ENCODE measurements at places on chromosomes 3 and 15. TPM values are rescaled to one million over a fixed set of nuclear protein-coding genes. Genes with fewer than 3 reads are reported as not detected.

- DNase-seq = no peak
These were observed 54.9 kb downstream of the RAP2B start for GRCh38 chr3:153216928-153217327.

The LRRC31 gene
- not detected for polyA plus RNA-seq

GRCh38 chr3:126063358-126063965, 20.5 kb downstream of the SLC41A3 start:
- DNase-seq = no peak

- peak; percentile 35 for DNase-seq
These were observed 44.0 kb downstream of the SUCLG2 start for GRCh38 chr3:67610458-67610857.

- DNase-seq = no peak
These were observed 38.5 kb upstream of the CDAN1 start for GRCh38 chr15:42775416-42775815.

DNA sequence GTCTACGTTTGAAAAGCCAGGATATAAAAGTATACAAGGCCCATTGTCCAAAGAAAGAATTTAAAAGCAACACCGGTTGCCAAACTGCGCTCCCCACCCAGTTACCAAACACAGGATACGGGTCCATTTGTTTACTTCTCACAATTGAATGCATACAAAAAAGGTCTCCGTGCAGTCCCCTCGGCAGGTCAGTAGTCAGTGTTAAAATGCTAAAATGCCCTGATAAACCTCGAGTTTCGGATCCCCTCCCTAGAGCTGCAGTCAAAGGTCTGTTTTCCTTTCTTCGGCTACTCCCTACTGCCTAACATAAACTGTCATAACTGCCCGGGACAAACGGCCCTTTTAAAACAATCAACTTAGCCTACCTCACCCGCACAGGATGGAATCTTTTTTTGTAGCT, 534.6 kb downstream of the FOXP1 start:
- DNase-seq = peak; percentile 88

DNA sequence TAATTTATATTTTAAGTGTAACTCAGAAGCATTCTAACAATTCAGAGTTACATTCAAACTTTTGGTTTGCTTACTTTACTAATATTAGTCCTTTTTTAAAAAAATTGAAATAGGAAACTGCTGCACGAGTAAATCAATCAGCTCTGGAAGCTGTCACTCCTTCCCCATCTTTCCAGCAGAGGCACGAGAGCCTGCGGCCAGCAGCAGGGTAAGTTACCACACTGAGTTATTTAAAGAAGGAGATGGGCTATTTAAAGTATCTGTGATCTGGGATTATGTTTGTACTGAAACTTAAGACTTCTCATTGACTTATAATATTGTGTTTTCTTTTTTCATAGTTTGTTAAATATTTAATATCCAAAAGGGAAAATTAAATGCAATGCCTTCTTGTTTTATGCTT, 29.3 kb downstream of the APPL1 start:
- no peak for DNase-seq

The CAPN3 gene
- polyA plus RNA-seq = 4.6 TPM

DNA sequence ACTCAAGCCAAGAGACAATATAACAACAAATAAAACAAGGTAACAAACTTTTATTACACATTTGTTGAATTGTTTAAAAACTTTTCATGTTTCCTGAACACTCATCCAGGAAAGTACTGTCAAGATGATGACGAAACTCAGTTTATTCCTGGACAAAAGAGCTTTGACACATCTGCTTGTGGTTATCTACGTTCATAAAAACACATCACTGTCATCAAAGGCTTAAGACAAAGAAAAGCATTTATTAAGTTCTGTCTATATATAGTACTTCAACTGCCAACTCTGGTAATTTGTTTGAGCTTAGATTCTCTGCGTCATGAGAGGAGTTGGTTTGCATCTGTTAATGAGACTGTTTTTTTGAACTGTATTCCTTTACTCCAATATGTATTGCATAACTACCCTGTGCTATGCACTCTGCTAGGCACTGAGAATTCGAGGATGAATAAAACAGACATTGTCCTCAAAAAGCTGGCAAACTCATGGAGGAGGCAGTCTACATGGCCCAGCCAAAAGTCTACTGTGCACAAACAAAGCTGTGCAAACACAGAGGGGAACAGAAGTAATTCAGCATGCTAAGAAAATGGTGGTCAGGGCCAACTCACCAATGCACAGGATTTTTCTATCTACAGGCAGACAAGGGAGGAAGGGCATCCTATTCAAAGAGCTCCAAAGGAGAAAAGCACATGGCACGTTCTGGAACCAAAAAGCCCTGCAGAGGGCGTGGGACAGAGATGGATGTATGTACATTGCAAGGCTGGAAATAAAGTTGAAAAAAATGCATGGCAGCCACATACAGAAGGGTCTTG, 21.5 kb downstream of the PLD1 start:
- peak; percentile 63 for DNase-seq

DNA sequence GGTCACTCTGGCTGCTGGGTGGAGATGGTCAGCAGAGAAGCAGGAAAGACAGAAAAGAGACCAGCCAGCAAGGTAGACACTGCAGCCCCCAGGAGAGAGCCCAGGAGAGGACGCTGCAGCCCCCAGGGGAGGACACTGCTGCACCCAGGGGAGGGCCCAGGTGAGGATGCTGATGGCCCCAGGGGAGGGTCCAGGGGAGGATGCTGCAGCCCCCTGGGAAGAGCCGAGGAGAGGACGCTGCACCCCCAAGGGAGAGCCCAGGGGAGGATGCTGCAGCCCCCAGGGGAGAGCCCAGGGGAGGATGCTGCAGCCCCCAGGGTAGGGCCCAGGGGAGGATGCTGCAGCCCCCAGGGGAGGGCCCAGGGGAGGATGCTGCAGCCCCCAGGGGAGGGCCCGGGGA, 196.7 kb upstream of the NSMCE3 start:
- DNase-seq = no peak

DNA sequence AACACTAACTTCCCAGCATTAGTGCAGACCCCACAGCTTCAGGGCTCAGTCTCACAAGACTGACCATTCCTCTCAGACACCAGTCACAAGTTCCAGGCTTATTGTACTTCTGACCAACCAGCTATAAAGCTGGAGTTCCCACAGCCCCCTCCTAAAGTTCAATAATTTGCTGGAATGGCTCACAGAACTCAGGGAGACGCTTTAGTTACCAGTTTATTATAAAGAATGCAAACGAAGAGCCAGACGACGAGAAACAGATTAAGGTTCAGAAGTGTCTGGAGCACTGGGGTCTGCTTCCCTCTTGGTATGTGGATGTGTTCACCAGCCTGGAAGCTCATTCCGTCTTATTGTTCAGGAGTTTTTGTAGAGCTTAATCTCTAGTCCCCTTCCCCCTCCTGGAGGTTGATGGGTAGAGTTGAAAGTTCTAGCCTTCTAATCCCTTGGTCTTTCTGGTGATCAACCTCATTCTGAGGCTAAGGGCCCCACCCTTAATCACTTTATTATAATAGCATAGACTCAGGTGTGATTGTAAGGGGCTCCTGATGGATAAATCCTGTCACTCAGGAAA, 4.8 kb upstream of the CSRNP1 start:
- no peak for DNase-seq

GRCh38 chr15:48537271-48538113, 108.0 kb downstream of the FBN1 start:
- no peak for DNase-seq

The ANKRD63 gene
- not detected for polyA plus RNA-seq

DNA sequence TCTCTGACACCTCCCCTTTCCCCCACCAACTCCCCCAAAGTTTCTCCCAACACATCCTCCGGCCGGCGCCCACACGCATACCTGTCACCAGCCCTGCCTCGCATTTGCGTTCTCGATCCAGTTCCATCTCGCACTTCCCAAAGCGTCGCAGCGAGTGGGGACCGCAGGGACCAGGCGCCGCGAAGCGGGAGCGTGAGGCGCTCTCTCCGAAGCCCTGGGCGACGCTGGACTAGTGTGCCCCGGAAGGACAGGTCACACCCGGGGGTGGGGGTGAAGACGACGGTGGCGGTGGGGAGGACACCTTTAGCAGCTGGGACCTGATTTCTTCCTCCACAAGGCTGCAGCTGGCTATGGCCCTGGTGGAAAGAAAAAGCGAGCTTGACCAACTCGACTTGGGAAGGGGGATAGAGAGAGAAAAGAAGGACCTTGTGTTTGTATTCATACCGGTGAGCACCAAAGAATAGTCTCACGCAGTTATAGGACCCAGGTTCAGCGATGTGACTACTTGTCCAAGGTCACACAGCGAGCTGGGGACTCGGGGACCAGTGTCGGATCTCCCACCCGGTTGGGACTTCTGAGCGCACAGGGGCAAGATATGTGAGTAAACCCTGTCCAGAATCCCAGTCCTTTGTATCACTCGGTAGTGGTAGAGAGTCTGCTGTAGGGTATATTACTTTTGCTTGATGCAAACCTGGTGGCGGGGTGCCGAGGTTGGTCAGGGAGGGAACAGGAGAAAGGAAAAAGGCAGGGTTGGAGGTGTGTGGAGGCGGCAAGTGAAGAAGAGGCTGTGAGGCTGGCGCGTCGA, 607 bp upstream of the GHSR start:
- no peak for DNase-seq

DNA sequence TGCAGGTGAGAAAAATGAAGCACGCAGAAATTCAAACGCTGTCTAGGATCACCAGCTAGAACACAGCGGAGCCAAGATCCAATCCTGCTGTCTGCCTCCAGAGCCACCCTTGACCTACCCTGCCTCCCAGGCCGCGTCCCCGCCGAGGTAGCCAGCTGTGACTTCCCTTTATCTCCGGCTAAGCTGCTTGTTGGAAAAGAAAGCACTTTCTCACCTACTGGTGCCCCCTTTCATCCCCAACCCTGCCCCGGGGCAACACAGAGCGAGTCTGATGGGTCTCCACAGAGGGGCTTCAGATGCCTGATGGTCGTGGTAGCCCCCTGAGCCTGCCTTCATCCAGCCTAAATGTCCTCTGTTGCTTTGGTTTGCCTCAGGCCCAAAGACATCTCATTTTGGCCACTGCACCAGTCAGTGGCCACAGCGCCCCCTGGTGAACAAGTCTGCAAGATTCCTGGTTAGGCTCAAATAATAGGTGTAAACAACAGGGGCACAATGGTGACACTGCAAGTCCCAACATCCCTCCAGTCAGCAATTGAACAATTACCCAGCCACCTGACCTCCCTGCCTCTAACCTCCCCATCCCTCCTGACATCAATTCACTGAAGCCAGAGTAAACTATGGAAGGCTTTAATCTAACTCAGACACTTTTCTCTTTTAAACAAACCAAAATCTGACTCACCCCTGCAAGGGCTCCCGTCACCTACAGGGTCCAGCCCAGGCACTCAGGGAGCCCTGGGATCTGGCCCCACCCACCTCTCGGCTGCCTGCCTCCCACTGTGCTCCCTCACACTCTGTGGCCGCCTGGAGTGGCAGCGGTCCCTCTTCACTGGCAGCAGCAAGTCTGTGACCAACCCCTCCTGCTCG, 27.3 kb upstream of the BCL2L10 start:
- peak; percentile 60 for DNase-seq

GRCh38 chr3:37271611-37272010, 97.2 kb upstream of the LRRFIP2 start:
- DNase-seq = no peak

The DPPA2 gene
- not detected for polyA plus RNA-seq

DNA sequence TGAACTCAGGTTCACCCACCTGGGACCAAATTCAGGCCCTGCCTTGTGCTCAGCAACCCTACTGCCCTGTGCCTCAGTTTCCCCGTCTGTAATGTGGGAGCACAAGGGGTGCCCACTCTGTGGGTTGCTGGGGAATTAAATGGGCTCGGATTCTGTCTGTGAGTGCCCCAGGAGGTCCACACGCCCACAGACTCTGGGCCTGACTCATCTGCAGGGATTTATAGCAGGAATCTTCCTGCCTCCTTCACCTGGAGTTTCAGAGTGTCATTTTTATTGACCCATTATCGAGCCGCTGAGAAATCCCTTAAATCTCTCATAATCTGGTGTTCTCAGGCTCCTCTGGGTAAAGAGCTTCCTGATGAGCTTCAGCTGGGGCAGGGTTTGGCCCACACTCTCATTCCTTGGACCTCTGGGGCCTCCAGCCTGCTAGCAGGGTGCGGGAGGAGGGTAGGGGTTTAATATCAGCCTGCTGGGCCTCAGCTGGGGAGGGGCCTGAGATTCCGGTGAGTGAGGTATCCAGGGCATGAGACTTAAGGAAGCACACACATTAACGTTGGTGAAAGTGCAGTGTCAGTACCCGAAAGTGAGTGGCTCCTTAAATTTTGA, 16.4 kb downstream of the C3orf18 start:
- no peak for DNase-seq

- no peak for DNase-seq
These were observed 2.7 kb upstream of the COX17 start for GRCh38 chr3:119679874-119680273.

- no peak for DNase-seq
These were observed 45.7 kb upstream of the INO80 start for GRCh38 chr15:41161736-41162135.

DNA sequence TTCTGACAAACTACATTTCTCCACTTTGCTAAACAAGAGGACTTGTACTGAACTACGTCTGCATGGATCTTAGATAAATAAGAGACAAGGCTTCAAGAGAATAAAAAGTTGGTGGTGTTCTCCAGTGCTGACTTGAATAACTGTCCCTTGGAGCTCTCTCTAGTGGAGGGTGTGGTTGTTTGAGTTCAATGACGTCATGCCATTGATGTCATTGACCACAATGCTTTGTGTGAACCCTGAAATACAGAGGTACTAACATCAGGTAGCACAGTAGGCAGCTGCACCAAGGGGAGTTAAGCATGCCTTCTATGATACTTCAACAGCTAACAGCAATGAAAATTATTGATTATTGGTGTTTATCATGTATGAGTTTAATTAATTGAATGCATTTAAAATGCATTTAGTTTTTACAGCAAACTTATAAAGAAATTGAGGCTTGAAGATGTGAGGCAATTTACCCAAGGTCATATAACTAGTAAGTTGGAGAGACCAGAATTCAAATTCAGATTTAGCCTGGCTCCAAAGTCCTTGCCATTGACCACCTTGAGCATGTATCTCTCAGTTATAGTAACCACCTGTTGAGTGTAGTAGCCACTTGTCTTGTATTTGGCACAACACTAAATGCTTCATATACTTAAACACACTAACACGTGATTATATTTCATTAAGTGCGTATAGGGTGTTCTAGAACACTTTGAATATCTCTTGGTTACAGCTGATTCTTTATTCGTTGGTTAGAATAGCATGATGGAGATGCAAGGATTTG, 126.0 kb upstream of the ANKRD28 start:
- DNase-seq = no peak

- DNase-seq = no peak
These were observed 15.3 kb downstream of the RFX7 start for GRCh38 chr15:56228352-56228751.

All from HepG2 (cell line).